Fibroblast of lung (primary cell): ENCODE measurements at places on chromosomes 3 and 15. TPM values are rescaled to one million over a fixed set of nuclear protein-coding genes. Genes with fewer than 3 reads are reported as not detected.

ALDH1L1 gene
- not detected in 2 replicates for total RNA-seq

PHLDB2 gene
- 43.4 and 47.9 TPM in 2 replicates for total RNA-seq

PLCH1 gene
- under 0.01 TPM in 2 replicates for total RNA-seq

PLSCR5 gene
- total RNA-seq, result not detected in 2 replicates

DNA sequence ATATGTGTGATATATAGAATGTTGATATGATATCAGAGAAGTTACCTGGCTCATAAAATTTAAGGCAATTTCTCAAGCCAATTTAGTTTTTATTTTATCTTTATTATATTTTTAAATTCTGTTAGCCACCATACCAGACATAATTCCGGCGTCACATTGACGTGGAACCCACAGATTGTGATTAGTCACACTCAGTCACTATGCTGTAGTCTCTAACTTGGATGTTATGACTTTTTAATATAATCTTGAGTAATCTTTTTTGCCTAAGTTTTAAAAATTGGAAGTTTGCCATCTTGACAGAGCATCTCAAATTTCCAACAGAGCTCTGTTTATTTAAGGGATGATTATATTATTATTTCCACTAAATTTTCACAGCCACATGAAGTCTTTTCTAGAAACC lies 9.7 kb upstream of the DCLK3 start:
- H3K4me3 ChIP-seq, result no peak overlapping the region
- no peaks in the 10 kb centered on the region for H3K36me3 ChIP-seq
- H3K4me1 ChIP-seq, result no peaks in the 10 kb centered on the region
- H3K27me3 ChIP-seq, result no peaks in the 10 kb centered on the region

DNA sequence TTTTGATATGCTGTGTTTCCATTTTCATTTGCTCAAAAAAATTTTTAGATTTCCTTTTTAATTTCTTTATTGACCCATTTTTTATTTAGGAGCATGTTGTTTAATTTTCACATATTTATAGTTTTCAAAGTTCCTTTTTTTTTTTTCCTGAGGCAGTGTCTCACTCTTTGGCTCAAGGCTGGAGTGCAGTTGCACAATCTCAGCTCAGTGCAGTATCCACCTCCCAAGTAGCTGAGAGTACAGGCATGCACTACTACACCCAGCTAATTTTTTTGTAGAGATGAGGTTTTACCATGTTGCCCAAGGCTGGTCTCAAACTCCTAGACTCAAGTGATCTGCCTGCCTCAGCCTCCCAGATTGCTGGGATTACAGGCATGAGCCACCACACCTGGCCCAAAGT lies 36.2 kb downstream of the PFN2 start:
- peak; percentile 88 for DNase-seq
- H3K27me3 ChIP-seq, result no peaks in the 10 kb centered on the region
- peaks cover 2% of the 10 kb centered on the region for H3K4me1 ChIP-seq
- no peaks in the 10 kb centered on the region for H3K36me3 ChIP-seq
- H3K4me3 ChIP-seq, result no peak overlapping the region

- H3K36me3 ChIP-seq, result no peaks in the 10 kb centered on the region
- no peak overlapping the region for H3K27ac ChIP-seq
- no peaks in the 10 kb centered on the region for H3K27me3 ChIP-seq
- H3K4me3 ChIP-seq, result no peak overlapping the region
These were observed 55.7 kb downstream of the UNC13C start for GRCh38 chr15:54033869-54034458.

DNA sequence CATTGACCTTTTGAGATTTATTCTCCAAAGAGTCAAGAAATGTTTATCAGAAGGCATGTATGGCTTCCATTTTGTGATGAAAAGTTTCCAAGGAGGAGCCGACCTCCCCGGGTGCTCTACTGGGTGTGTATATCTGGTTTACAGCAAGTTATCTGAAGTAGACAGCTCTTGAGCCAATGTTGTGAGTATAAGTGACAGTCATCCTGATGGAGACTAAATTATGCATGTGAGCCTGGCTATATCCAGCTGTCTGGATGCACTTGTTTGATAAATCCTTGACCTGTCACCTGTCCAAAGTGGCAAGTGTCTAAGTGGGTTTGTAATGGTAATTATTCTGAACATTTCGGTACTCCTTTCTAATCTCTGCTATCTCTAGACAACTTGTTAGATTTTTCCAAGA lies 142.2 kb downstream of the NR2F2 start:
- H3K4me3 ChIP-seq, result no peak overlapping the region
- no peak overlapping the region for H3K27ac ChIP-seq
- H3K36me3 ChIP-seq, result no peaks in the 10 kb centered on the region
- H3K4me1 ChIP-seq, result no peaks in the 10 kb centered on the region
- H3K27me3 ChIP-seq, result no peaks in the 10 kb centered on the region

- no peaks in the 10 kb centered on the region for H3K4me1 ChIP-seq
- no peak overlapping the region for H3K4me3 ChIP-seq
- no peak overlapping the region for H3K27ac ChIP-seq
- H3K27me3 ChIP-seq, result no peaks in the 10 kb centered on the region
- no peaks in the 10 kb centered on the region for H3K36me3 ChIP-seq
These were observed 15.6 kb upstream of the MAGEL2 start for GRCh38 chr15:23663232-23663631.

DNA sequence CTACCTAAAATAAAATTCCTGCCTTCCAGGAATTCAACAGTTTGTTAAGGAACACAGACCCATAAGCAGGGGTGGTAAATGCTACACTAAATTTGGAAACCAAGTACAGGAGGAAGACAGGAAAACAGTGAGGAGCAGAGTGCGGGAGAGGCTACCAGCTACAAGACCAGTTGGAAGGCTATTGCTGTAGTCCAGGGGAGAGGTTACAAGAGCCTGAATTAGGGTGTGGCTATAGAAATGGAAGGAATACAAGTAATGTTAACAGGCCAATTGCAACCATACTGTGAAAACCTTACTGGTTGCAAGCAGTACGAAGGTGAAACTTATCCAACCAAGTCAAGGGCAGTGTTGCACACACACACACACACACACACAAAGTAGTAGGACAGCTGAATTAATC lies 880 bp upstream of the ARMC8 start:
- H3K4me1 ChIP-seq, result peaks cover 2% of the 10 kb centered on the region
- peak; percentile 50 for DNase-seq
- H3K36me3 ChIP-seq, result no peaks in the 10 kb centered on the region
- peaks cover 3% of the 10 kb centered on the region for H3K27me3 ChIP-seq

DNA sequence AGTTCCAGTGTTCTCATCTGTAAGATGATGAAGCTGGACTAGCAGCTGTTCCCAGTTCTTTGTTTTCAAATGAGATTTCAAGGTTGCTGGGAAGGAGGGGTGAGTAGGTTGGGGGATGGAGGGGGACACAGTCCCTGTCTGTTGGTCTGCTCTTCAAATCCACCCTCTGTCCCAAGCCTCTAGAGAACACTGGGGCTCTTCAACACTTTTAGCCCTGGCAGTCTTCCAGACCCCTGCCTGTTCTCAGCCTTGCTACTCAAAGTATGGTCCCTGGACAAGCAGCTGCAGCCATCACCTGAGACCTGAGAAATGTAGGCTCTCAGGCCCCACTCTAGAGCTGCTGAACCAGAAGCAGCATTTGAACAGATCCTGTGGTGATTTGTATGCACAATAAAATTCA lies 41.3 kb downstream of the NEK11 start:
- H3K36me3 ChIP-seq, result no peaks in the 10 kb centered on the region
- no peak overlapping the region for H3K4me3 ChIP-seq
- no peaks in the 10 kb centered on the region for H3K27me3 ChIP-seq
- H3K4me1 ChIP-seq, result peaks cover 2% of the 10 kb centered on the region
- no peak overlapping the region for H3K27ac ChIP-seq
- no peak for DNase-seq

DNA sequence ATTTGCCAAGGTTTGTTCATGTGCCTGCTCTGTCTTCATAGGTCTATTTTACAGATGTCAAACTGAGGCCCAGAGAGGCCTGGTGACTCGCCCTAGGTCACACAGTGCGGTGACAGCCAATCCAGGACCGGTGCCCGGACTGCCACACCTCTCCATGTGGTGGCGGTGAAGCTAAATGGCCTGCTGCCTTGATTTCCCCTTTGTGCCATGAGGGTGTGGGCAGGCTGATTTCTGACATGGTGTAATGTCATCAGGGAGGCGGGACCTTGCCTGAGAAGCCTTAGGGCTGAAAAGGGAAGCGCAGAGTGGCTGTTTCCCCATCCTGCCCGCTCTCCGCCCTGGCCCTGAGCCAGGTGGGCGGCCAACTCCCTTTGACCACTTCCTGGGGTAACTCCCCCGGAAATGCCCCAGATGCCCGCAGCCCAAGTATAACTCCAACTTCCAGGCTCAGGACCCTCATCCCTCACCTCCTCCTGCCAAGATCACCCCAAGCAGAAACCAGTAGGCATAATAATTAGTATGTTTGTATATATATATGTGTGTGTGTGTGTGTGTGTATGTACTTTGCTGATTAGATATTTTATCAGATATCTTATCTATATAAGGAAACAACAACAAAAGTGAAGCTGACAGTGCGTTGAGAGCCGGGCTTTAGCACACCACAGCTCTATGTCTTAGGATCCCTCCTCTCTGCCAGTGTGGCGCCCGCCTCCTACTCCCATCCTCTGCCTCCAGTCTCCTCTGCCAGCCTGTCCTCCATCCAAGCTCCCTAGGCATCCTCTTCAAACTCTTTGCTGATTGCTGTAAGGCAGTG lies 63.9 kb downstream of the IQSEC1 start:
- no peak overlapping the region for H3K27ac ChIP-seq
- DNase-seq, result no peak
- no peaks in the 10 kb centered on the region for H3K36me3 ChIP-seq
